ENCODE measurements at places on chromosomes 7 and 10. TPM values are rescaled to one million over a fixed set of nuclear protein-coding genes. Genes with fewer than 3 reads are reported as not detected.

Gene MAP3K8
- total RNA-seq: 27.7 TPM

Gene GPR22
- not detected for total RNA-seq

Gene FFAR4
- total RNA-seq: not detected

Gene CDHR3
- total RNA-seq: 0.31 TPM

GRCh38 chr10:24205821-24206220, 3.1 kb upstream of the KIAA1217 start:
- no peak for DNase-seq

Gene GDF2
- not detected for total RNA-seq

DNA sequence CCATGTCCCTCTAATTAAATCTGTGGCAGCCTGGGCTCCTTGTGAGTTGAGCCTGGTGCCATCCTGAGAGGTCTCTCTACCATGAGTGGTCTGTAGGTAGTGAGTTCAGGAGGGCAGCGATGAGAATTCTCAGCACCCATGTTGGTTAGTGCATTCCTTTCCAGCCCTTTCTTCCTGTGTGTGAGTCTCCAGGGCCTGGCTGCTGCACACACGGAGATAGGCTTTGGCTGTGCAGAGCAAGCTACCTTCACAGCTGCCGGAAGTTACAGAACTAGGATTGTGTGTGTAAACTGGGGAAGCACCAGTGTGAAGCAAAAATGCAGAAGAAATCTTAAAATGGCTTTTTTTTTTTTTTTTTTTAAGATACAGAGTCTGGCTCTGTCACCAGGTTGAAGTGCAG, 358.6 kb downstream of the PAXIP1 start:
- no peak for DNase-seq

Gene ACHE
- total RNA-seq: not detected

GRCh38 chr7:55296070-55296469, 69.1 kb upstream of the LANCL2 start:
- no peak for DNase-seq

DNA sequence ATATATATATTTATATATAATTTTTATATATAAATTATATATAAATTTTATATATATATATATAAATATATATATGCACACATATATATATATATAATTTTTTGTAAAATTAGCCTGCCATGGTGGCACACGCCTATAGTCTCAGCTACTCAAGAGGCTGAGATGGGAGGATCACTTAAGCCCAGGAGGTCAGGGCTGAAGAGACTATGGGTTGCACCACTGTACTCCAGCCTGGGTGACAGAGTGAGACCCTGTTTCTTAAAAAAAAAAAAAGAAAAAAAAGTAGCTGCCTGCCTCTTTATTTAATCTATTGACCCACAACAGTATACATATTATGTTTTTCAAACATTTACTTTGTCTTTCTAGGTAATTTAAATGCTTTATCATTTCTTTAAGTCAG, 19.2 kb downstream of the BCAP29 start:
- no peak for DNase-seq

- DNase-seq: peak; percentile 67
Measured at GRCh38 chr10:60964257-60965235, 20.6 kb upstream of the RHOBTB1 start.

All from activated CD8-positive, alpha-beta T cell treated with anti-CD3 and anti-CD28 coated beads, Interleukin-2, amount 10 ng/mL, durations not matched to agents 7 days and 5 days (primary cell).